Effector CD4-positive, alpha-beta T cell (primary cell): ENCODE measurements at places on chromosomes 11 and 22.

DNA sequence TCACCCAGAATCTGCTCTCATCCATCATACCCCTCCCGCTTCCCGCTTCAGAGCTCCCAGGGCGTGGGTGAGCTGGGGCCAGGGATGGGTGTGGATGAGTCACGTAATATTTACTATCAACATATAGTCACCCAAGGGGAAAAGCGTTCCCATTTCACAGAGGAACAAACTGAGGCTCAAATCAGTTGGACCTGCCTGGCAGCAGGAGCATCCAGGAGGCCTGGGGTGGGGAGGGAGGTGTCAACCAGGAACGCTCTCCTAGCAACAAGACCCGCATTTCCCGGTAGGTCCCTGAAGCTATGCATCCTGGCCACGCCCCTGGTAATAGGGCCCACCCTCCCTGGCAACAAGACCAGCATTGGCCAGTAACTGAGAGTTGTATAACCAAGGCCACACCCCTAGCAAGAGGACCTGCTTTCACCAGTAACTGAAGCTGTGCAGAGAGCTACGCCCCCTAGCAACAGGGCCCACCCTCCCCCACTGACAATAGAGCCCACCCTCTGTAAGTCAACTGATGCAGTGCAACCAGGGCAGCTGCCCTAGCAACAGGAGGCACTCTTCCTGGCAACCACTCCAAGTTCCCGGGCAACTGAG, 32.7 kb upstream of the TXNRD2 start:
- DNase-seq, result no peak

- peak; percentile 25 for DNase-seq
Observed at GRCh38 chr22:42202669-42203068, 67.8 kb downstream of the TCF20 start.

GRCh38 chr11:65918211-65919140, at the start of gene C11orf68:
TSS of gene C11orf68 (minus strand) at chr11:65919062. CDS start at chr11:65919031, 31 bp downstream.
- DNase-seq, result no peak

DNA sequence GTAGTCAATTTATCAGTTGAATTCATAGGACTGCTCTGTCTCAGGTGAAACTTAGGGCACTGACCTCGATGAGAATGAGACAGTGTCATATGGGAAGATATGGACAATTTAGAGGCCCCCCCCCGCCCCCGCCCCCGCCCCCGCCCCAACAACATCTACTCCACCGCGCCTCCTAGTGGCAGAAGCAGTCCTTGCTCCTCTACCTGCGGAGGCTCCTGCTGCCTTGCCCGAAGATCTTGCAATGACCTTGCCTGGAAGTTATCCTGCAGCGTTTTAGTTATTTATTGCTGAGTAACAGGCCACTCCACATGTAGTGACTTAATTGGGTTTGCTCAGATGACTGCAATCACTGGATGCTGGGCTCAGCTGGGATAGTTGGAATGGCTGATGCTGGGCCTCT, 15.2 kb downstream of the SERPINH1 start:
- peak; percentile 56 for DNase-seq

DNA sequence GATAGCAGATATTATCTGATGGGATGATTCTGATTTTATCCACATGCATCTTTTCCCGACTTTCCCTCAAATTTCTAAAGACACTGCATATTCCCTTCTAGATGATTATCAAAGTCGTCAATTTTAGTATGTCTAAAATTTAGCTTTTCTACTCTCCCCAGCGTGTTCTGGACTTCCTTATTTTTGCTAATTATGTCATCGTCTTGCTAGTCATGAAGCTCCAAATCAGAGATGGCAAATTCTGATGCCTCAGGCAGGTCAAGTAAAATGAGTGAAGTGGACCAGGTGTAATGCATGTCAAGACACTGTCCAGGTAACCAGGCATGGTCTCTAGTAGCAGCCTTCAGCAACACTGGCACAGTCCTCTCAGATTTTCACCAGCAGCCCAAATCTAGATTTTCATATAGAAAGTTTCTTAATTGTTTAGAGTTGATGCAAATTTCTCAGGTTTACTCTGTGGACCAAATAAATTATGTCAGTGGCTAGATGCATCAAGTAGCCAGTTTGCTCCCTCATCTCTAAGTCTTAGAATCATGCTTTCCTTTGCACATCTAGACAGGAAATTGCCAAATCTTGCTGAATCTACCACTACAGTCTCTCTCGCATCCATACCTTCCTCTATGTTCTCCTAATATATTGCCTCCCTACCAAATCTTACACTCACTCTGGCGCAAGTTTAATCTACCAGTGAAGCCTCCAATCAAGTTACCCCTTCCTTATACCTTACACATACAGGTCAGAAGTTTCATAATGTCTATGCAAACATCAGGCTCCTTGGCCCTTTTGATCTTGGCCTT, 10.6 kb downstream of the HSD17B12 start:
- no peak for DNase-seq

DNA sequence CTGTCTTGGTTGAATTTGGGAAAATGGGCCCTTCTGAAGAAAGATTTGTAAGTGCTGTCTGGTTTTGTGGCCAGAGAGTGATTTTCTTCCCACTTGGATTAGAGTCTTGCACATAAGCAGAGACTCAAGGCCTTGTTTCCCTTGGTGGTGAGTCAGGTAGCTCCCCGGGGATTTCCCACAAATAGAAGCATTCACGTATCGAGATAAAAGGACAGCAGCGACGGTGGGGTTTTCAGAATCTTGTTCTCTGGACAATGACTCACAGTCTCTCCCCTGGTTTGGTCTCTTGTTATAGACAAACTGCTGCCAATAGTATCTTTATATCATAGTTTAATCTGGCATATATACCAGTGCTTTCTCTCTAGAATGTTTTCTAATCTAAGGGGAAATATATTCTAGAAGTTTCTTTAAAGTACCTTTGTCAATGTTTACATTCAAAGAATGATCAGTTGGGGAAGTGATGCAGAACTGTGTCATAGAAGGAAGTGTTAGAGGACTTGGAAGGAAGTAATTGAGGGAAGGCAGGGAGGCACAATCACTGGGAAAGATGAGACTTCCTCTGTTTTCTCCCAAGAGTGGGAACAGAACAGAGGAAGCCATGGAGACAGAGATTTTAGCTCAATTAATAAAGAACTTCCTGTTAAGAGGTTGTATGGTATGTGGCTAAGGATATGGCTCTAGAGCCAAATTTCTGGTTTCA, 18.1 kb downstream of the POLA2 start:
- peak; percentile 16 for DNase-seq

- DNase-seq, result no peak
Observed at GRCh38 chr11:134905928-134906327, 493.9 kb upstream of the B3GAT1 start.

GRCh38 chr11:109237636-109238035, 184.4 kb upstream of the C11orf87 start:
- DNase-seq, result no peak

DNA sequence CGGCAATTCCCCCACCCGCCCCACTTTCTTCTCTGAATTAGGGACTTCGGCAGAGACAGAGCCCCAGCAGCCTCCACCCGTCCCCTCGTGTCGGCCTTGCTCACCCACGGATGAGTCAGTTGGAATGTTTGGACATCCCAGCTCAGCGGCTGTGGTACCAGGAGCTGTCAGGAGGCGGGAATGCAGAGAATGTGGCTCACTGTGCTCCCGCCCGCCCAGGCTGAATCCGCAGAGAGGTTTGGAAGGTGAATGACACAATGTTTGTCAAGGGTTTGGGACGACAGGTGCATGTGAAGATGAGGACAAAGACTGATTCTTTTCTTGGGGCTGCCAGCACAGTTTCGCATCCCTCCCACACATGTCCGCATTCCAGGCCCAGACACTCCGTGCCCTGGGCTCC, 39.6 kb downstream of the LIF start:
- no peak for DNase-seq
